Stimulated activated CD4-positive, alpha-beta T cell treated with anti-CD3 and anti-CD28 coated beads, Interleukin-15, amount 100 ng/mL, for 24 hours (primary cell): ENCODE measurements at places on chromosomes 4 and X.
A peak's percentile ranks its signal among the peaks of the same experiment; 100 is the strongest.

GRCh38 chrX:72676465-72676864 lies 37.6 kb downstream of the PHKA1 start:
- DNase-seq = no peak

DNA sequence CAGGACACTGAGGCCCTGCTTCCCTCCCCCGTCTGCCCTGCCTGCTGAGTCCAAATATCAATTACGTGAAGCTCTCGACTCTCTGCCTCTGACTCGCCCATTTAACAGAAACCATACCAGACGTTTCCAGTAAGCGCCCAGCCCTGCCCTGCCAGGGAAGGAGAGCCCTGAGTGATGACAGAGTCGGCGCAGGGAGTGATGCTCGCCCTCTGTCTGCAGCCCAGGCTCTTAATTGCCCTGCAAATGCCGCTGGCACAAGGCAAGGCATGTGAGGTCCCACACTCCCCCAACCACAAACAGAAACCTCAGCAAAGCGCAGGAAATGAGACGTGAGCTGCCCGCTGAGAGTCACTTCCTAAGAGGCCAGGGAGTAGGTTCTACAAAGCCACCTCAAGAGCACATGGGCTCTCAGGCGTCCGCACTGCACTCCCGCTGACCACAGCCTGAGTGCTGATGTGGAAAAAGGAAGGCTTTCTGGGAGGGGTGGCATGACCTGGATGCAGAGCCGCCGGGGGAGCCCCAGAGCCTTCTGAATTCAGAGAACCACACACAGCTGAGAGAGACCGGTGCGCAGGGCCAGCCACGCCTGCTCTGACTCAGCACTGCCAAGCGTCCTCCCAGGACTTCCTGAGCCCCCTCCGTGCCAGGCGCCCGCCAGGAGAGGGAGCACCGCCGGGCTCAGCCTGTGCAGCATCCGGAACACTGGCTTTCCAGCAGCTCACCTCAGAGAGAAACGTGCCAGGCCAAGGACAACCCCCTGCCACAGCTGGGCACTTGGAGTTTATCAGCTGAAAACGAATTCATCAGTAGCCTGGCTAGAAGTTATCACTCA lies 5.3 kb downstream of the ZFYVE28 start:
- peak; percentile 89 for DNase-seq

DNA sequence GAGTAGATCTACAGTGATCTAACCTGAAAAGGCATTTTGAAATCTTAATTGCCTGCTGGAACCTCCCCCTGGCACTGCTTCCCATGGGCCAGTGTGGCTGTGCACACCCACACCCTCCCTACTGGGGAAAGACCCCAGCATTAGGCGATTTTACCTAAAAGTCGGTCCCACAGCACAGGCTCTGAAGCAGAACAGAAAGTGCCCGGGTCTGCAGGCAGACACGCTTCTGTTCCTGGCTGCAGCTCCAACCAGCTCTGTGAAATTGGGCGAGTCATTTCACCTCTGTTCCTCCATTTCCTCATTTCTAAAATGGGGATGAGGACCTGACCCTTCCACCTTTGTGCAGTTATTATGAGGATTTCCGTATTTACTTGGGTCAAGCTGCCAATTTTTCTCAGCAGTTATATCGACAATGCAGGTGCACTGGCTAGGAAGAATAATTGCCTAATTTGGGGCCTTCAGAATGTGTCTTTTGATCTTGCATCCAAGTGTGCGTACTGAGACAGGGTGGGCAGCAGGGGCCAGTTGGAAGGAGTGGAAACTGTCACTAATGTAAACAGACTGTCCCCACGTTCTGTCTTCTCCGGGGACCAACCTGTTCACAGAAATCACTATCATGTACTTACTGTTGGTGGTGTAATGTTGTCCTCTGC lies 7.1 kb downstream of the KLF3 start:
- no peak for DNase-seq

DNA sequence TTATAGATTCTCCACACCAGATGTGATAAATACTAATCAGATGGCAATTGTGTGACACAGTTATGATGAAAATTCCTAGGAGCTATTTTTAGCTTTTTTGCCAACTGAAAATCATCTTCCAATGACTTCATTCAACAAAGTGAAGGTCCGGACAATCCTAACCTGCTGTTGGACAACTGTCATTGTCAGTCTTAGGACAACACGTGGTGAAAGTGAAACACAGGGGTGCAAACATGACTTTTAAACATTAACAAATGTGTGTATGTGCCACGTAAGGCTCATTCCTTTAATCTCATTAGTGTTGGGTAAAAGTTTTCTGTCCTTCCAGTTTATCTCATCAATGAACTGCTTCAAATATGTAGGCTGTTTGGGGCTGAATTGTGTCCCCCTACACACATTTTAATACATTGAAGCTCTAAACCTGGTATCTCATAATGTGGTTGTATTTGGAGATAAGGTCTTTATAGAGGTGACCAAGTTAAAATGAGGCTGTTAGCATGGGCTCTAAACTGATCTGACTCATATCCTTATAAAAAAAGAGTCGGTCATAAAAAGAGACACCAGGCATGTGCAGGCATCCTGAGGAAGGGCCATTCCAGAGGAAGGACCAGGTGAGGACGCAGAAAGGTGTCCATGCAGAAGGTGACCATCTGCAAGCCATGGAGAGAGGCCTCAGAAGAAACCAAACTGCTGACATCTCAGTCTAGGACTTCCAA lies 41.2 kb upstream of the SMAD1 start:
- no peak for DNase-seq

DNA sequence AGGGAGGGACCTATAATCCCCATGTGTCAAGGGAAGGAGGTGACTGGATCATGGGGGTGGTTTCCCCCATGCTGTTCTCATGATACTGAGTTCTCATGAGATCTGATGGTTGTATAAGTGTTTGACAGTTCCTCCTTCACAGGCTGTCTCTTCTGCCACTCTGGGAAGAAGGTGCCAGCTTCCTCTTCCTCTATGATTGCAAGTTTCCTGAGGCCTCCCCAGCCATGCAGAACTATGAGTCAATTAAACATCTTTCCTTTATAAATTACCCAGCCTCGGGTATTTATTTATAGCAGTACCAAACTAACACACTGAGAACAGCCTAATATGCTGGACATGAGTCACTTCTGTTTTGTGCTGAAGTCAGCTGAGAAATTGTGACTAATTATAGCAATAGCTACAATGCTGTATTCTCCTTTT lies 656.9 kb upstream of the CPEB2 start:
- no peak for DNase-seq

GRCh38 chrX:153644356-153645125 lies 2.5 kb upstream of the DUSP9 start:
- DNase-seq = no peak

- no peak for DNase-seq
These were observed 76.9 kb upstream of the SMAD1 start for GRCh38 chr4:145404761-145405160.

DNA sequence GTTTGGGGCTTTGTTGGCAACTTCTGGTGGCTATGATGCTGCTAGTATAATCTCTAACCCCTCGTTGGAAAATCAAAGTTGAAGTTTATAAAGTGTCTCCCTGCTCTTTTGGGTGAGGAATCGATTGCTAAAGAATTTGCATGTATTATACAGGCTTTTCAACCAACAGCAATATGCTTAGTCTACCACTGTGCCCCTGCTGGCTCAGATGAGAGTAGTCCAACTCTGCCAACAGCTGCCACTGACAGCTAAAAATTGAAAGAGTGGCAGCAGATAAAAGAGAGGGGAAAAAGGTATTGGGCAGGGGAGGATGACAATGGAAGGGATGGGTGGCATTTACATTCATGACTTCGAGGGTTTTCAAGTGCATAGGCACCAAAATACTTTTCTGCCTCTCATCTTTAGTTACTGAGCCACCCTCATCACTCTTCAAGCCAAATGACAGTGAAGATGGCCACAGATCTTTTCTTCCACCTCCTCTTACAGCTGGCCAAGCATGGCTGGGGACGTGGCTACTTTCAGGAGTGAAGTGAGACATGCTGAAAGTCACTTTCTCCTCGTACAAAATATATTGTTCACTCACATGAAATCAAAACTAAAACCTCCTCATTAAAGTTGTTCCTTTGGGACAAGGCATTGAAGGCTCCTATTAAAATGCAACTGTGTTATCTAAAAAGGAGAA lies 2.7 kb upstream of the GRIA3 start:
- no peak for DNase-seq

DNA sequence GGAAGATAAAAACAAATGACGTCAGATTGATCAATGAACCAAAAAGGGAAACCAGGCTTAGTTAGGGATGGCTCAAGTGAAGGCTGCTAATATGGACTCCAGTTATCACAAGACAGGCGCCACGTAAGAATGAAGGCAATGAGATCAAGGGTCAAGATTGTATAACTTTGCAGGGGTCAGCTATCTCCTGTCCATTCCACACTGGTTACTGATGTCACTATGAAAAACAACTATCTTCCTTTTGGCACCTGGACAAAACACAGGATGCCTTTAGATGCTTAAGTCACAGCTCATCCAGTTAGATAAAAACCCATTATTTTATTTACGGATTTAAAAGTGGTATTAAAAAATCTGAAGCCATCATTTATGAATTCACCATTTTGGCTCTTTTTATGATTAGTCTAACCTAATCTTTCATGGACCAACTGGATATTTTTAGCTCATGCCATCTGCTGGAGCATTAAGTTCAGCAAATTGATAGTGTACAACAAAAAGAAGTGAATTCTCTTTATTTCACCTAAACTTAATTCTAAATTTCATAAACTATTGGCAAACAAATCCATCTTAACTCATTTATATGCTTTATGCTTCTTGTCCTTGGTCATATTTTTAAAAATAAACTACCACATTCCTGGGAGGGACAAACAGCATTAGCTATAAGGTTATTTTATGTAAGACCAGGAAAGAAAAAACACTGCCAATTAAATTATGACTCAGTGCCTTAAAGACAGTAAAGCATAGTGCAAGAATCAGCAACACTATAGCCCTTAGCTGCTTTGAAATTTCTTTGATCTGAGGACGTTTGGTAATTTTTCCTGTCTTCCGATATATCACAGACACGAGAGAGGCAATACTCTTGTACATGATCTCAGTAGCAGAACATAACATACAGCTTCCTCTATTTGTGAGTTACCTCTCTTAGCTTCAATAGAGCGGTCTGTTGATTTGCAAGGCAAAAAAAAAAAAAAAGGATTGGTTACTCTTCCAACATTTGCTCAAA lies 27.0 kb downstream of the DHX15 start:
- DNase-seq = no peak

- DNase-seq = no peak
These were observed 23.8 kb downstream of the NUDT6 start for GRCh38 chr4:122898370-122899150.

- no peak for DNase-seq
These were observed 328.5 kb downstream of the HNRNPD start for GRCh38 chr4:82045267-82045666.

DNA sequence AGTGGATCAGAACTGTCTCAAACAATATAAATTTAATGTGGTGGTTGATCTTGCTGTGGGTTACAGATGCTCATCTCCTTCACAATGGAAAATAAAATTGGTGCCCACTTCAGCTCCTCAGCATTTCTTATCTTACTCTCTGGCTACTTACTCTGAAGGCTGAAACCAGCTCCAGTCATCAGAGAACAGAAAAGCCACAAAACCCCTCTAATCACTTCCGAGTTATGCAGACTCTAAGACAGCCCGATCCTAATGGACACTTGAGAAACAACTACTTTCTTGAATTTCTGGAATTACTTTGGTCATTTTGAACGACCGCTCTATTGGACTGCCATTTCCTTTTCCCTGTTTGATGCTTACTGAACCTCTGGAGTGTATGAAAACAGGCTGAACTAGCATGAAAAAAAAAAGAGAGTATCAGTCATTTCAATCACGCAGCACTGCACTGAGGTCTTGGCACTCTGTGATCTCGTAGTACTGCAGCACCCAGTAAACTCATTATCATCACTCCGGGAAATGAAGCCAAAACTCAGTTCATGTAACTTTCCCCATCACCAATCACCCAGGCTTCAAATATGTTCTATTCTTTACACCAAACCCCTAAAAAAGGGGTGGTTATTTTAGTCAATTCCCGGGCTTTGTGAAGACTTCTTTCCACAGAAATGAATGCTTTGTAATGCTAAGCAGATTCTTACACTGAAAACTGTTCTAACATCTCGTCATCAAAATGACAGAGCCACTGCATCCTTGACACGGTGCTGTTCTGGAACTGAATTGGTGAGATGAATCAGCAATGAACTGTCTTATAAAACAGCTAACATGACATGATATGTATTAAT lies 54.5 kb downstream of the TSPAN5 start:
- no peak for DNase-seq

- DNase-seq = no peak
These were observed 436.6 kb downstream of the C4orf33 start for GRCh38 chr4:129532573-129532972.

GRCh38 chr4:29002151-29002550 lies 1718.0 kb upstream of the PCDH7 start:
- no peak for DNase-seq

GRCh38 chrX:11241720-11242119 lies 51.5 kb upstream of the AMELX start:
- no peak for DNase-seq

DNA sequence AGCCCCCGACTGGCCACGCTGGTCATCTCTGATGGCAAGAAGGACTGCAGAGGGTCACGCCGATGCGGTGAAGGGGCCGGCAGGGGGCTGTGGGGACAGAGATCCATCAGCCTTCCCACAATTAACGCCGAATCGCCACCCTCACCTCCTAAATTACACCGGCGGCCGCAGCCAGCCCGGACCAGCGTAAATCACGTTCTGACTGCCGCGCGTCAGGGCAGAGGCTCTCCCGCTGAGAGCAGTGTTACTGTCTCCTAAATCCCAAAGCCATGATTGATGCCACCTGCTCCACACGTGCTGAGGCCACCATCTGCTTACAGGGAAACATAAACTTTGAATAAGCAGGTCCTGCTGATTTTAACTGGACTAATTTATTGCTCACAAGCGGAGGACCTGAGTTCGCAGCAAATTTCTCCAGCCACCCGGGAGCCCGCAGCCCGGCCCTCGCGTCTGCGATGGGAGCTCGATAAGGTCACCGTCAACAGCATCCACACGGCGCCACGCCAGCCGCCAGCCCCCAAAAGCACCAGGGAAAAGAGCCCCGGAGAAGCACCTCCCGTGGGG lies 127.3 kb upstream of the NKX1-1 start:
- DNase-seq = no peak

- DNase-seq = no peak
These were observed 17.9 kb upstream of the PGRMC1 start for GRCh38 chrX:119218198-119218597.

GRCh38 chr4:22688236-22688635 lies 4.5 kb upstream of the GBA3 start:
- DNase-seq = no peak

DNA sequence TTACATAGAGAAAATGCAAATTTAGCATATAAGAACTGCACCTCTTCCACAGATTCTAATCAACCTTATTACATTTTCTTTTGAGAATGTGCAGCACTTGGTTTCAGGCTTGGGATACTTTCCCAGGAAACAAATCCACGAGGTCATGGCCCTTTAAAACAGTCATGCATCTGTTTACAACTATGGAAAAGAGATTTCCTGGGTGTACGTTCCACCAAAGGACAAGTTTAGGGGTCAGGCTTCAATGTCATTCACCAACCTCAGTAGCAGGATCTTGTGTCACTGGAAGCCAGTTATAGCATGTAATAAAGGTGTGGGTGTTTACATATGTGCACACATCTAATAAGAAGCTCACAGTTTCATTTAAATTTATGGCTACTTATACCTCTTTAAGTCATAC lies 30.7 kb downstream of the EREG start:
- no peak for DNase-seq
